H54 (cell line): ENCODE measurements at places on chromosomes 5 and 9.

DNA sequence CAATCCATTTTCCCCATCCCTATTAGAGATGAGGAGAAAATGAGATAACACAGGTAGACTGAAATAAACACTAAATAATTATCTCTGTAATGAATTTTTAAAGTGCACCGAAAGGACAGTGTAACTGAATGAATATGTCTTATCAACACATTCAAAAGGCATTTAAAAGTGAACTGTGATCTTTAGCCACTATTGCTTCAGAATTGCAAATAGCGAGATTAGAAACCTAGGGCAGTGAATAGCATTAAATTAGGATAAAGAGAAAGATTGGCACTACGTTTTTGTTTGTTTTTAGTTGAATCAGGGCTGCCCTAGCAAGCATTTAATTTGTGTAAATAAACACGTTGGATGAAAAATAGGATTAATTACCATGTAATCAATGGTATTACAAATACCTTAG is 537.5 kb downstream of the ELAVL2 start:
- DNase-seq: no peak

DNA sequence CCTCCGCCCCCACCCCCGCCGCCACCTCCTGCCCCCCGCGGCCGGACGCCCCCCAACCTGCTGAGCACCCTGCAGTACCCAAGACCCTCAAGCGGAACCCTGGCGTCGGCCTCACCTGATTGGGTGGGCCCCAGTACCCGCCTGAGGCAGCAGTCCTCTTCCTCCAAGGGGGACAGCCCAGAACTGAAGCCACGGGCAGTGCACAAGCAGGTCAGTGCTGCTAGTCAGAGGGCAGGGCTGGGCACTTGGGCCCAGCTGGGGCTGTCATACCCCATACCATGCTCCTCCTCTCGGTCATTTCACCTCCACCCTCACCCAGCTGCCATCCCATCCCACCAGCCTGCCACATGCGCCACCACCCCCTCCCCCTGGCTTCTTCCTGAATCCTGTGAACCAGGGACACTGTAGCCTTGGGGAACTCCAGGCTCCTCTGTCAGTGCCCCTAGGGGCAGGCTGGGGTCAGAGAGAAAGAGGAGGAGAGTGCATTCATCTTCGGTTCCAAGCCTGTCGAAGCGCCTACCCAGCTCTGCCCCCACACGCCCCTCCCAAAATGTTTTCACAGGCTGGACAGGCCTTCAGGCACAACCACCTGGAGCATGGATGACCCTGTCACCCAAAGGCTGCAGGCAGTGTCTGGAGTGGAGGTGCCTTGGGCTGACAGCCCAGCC is 122.0 kb downstream of the DAB2IP start:
- no peak for DNase-seq

- no peak for DNase-seq
Observed at GRCh38 chr5:56330167-56330566, 97.0 kb upstream of the ANKRD55 start.

DNA sequence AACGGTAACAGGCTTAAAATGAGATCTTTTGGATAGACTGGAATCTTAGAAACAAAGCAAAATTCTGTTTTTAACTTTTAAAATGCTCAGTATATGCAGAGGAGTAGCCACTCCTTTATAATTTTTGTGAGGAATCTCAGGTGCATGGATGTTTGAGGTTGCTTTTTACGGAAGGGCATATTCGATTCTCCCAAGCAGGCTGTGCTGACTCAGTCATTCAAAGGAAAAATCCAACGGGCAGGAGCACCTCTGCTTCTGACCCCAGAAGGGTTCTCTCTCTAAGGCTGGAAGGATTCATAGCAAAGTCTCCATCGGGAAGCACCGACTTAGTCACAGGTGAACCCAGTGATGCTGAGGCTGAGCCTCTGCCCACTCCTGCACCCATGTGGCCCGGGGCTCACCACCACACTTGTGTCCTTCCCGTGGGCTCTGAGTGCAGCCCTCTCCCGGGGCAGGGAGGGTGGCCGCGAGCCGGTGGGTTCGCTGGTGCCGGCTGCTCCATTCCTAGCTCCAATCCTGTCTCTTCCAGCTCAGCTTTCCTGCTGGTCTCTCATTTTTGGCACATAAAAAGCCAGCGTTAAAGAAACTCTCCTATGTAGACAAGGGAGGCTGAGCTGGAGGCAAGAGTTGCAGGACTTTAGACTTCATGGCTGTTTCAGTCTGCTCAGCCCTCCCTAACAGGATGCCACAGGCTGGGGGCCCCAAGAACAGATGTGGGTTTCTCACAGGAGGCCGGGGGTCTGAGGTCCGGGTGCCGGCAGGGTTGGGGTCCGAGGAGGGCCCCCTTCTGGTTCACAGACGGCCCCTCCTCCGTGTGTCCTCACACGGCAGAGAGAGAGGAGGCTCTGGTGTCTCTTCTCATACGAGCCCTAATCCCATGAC is 135.6 kb upstream of the LPCAT1 start:
- no peak for DNase-seq

- peak; percentile 100 for DNase-seq
Observed at GRCh38 chr9:124342776-124343485, 72.3 kb downstream of the PSMB7 start.

GRCh38 chr5:172312286-172312685 is 28.7 kb upstream of the UBTD2 start:
- no peak for DNase-seq

DNA sequence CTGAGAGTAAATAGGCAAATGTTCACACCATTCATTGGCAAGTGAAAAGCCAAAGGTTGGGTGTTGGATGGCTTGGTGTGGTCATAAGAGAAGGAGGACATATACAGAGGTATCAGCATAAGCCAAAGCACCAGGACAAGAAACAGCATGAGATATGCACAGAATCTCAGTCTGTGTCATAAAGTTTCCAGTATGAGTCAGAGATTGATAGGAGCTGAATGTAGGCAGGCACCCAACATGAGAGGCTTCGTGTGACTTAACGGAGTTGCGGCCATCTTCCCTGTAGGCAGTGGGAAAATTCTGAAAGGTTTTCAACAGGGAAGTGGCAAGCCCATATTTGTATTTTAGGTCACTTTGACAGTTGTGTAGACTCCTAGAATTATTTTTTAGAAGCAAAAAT is 54.5 kb downstream of the SNCAIP start:
- DNase-seq: no peak

DNA sequence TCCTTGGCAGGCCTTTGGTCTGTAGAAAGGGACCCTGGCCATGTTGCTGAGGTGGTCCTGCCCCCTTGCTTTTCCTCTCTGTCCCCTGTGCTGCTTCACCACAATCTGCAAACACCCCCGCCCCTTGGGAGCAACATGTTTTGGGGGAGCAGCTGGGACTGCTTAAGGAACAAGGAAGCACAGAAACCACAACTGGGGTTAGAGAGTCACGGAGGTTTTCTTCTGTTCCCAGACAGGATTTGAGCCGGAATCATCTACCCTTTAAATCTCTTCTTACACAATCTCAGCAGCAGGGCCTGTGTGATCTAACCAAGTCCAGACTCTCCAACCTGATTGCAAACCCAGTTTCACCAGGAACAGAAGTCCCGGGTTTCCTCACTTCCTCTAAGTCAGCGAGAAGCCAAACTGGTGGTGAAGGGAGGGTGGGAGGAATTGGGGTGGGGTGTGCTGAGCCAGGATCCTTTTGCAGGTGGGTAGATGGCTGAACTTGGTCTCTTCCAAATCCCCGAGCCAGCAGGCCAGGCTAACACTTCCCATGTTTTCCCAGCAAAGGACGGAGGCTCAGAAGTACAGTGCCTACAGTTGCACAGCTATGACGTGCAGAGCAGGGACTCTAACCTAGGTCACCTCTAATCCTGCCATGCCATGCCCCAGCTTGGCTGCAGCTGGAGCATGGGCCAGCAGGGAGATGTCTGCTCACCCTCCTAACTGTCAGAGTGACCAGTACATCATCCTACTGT is 25.0 kb downstream of the SH3PXD2B start:
- DNase-seq: no peak

- DNase-seq: no peak
Observed at GRCh38 chr9:134492281-134492691, 149.3 kb upstream of the COL5A1 start.

DNA sequence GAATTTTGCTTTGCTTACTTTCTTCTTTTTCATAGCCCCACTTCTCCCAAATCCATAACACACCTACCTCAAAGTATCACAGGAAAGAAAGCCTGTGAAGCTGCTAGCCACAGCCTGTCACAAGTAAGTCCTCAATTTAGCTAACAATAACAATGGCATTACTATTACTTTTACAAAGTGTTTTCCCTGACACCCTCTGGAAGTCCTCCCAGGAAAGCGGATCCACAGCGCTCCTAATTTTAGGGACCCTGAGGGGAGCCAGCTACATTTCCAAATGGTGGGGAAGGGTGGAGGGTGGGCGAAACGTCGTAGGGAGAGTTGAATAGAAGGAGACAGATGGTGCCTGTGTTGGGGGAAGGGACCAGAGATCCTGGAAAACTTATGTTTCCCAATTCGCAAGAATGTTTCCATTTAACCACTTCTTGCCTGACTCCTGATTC is 523 bp upstream of the WWC1 start:
- no peak for DNase-seq

DNA sequence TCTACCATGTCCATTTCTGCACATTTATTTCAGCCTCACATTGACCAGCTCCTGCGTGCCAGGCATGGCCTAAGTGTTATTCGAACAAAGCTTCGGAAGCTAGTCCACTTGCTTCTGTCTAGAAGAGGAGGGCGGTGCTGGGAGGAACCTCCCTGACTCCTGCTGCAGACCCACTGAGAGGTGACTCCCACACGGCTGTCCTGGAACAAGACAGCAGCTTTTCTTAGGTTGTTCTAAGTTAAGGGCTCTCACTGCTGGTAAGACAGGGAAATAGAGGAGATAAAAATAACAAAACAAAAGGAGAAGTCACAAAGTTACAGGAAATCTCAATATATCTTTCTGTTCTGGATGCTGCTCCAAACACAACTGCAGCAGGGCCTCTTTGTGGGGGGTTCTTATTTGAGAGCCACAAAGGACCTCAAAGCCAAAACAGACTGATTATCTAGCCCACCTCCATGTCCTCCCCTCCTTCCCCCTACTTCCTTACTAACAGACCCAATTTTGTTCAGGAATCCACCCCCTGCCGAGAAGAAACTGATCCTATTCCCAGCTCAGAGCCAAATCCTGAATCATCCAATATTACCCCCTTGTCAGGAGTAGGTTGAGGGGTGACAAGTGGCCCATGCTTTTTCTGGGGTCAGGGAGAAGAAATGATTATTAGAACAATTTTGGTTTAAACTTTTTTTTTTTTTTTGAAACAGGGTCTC is 28.4 kb upstream of the KCNIP1 start:
- no peak for DNase-seq

DNA sequence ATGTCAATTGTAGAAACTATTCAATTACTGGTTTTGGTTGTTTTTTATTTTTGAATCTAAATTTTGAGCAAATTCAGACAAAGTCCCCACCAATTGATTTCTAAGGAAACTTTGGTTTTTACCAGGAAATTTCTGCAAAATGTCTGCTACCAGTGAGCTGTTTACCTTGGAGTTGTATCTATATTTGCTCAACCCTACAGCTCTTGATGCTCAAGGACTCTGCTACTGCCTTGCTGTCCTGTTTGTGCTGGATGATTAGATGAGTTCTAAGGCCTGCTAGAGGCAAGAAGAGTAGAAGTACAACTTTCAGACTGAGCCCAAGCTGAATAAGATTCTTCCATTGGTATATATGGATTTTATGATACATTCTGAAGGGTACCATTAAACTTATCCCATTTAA is 42.6 kb upstream of the KIF2A start:
- DNase-seq: no peak

DNA sequence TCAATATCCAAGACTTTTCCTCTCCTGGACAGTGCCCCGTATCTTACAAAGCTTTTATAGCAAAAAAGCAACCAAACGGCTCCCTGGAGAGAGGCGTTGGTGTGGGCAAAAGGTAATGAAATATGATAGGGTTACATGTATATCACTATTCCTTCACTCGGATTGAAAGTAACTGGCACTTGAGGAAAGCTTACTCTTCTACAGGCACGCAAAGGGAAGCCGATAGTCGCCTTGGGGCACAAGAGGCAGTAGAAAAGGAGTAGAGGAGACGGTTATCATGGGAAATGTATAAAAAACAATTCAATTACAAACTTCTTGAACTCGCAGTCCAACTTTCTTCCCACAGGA is 1.1 kb downstream of the DIAPH1 start:
- DNase-seq: no peak

- no peak for DNase-seq
Observed at GRCh38 chr9:107118863-107119624, 164.0 kb upstream of the RAD23B start.

DNA sequence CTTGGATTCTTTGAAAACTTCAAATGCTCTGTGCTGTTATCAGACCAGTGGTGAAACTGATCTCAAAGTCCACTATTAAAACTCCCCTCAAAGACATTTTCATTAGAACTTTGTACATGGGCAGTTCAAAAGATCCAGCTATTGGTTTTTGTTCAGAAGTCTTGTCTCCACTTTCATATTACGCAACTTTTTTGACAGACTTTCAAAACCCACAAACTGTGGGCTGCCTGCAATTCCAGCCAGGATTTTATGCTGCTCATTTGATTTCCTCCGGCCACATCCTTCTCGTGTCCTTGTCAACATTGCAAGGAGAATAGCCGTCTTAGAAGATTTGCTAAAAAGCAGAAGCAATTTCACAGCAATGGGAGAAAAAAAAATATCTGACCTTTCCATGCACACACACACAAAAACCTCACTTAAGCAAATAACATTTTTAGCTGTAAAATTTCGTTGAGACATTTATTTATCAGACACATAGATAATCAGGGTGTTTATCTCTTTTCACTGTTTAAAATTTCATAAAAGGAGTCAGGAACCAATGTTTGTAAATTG is 1990.5 kb downstream of the MAT2B start:
- no peak for DNase-seq

DNA sequence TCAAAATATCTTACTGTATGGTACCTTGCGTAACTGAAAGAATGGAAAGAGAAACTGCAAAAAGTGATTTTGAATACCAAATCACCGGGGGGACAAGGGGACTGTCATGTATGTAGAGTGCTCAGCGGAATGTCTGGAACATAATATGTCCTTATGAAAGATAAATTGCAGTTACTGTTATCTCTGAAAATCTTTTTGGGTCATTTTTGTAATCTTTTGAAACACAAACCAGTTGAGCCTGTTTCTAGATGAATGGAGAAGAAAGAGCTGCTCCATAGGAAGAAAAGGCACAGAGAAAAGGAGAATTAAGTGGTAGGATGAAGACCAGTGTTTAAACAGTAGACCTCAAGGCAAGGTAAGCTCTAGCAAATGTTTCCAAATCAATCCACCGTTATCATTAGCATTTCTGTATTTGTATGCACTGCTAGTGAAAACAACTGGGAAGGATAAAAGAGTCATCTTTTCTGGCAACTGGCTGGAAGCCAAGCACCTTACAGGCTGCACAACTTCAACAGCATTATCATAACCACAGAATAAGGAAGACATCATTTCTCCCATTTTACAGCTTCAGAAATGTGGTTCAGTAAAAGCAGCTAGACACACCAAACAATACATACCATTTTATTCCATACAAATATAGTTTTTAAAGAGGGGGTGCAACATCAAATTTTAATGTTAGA is 158.5 kb downstream of the TRPM3 start:
- no peak for DNase-seq
